ENCODE measurements at places on chromosomes 5 and 9.

DNA sequence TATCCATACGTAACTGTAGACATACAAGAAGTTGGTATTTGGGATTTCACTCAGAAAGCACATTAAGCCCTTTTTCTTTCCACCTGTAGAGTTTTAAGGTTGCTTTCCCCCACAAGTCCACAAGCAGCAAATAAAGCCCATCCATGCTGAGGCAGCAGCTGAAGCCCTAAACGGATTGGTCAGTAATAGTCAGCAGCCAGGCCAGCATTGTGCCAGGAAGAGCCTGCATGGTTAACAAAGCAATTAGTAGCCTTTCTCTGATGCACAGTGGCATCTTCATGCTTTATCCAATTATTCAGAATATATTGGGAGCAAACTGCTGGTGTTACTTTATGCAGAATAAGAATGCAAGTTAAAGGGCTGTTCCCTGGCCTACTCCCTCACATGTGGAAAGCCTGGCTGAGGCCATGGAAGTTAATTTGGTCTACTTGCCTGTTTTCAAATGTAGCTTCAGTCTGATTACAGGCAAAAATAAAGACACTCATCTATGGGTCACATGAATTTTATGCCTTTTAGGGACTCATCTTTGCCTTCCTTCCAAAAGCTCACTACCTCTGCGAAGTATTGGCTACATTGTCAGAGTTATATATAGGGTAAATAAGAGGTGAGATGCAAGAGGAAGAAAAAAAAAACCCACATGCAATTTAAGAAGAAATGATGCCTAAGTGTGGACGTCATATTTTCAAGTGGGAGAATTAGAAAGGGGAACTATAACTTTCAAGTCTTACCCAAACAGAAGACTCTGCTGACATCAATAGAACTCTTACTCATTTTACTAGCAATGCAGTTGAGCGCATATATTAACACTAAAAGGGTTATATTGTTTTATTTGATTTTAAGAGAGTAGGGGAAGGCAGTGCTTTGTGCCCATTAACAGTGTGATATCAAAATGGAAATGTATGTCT, 15.9 kb downstream of the EBF1 start:
- no peak for DNase-seq

DNA sequence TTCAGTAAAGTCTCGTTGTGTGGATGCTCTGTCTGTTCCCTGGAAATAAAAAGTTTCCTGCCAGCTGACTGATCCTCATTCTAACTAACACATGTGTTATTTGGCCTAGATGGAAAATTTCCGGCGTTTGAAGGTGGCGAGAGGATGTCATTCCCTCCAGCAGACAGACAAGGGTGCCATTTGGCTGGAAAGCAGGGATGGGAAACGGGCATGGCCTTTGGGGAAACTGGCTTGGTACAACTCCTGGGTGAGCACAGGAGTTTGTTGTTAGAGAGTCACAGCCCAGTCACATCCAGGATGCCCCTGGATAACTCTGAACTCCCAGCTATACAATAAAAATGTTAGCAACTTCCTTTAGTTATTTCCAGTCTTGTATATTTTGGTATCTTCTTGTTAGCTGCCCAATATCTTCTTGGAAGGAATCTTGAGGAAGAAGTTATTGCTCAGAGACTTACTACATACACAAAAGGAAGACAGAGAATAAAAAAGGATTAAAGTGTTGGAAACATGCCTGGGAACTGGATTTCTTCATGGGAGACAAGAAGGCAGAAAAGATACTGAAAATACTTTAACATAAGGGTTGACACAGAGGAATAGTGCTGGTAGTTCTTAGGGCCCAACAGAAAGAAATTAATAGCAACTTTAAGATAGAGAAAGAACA, 41.9 kb downstream of the TEK start:
- DNase-seq: no peak

- DNase-seq: no peak
Observed at GRCh38 chr5:169768416-169768815, 131.3 kb downstream of the DOCK2 start.

- DNase-seq: no peak
Observed at GRCh38 chr5:5271786-5272321, 131.7 kb downstream of the ADAMTS16 start.

GRCh38 chr9:114155995-114156656, 789 bp downstream of the COL27A1 start:
- DNase-seq: no peak

DNA sequence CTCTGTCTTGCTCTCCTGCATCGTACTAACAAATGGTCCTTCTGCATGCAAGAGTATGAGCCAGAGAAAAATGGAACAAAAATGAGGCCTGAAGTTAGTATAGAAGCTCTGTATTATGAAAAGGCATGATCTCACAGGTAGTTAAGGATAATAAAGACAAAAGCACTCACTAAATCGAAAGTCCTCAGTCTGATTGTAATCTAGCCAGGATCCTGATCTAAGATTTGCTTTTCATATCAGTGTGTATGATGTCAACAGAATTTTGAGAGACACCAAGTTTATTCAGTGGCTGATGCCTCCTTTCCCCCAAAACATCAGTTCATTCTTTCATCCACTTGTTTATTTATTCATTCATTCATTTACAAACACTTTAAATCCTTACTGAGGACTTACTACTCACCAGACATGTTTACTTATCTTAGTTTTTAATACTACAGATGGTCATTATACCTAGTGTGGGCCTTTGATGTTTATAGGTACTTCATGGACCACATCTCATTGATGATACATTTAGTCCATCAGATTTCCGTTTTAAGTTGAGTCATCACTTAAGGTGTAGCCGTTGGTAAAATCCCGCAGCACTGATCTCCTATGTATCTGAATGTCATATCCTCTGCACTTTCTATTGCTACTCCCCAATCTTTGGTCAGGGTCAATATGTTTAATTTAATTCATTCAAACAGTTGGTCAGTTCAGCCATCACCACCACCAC, 105.2 kb upstream of the DHFR start:
- DNase-seq: no peak

DNA sequence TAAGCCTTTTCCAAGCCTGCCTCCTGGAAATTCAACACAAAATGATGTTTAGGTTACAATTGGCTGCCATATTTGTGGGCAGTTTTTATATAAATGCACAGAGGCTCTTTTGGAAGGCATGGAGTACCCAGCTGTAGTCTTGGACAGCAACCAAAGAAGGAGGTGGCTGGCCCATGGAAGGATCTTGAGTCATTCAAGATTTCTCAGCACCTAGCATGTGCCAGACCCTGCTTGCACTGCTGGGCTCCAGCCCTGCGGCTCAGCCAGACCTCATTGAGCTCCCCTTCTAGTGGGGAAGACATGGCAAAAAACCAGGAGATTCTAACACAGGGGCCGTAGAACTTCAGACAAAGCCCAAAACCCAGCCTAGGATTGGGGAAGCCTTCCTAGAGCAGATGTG, 22.1 kb downstream of the JADE2 start:
- no peak for DNase-seq

DNA sequence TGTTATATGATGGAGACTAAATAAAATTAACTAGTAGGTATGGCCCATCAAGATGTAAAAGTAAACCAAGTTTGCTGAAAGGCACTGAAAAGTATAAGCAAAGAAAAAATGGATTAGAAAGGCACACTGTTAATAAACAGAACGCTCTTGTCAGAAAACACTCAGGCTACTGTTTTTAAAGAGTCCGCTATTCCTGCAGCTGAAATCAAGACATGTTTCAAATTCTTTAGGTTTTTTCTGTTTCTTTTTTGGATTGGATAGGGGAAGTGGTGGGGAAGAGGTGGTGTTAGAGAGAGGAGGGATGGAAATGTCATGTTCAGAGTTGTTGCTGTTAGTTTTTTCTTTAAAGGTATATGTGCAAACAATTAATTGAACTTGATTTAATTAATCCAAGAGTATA, 17.5 kb downstream of the OSTF1 start:
- no peak for DNase-seq

- no peak for DNase-seq
Observed at GRCh38 chr9:136604823-136605525, 57.7 kb upstream of the EGFL7 start.

DNA sequence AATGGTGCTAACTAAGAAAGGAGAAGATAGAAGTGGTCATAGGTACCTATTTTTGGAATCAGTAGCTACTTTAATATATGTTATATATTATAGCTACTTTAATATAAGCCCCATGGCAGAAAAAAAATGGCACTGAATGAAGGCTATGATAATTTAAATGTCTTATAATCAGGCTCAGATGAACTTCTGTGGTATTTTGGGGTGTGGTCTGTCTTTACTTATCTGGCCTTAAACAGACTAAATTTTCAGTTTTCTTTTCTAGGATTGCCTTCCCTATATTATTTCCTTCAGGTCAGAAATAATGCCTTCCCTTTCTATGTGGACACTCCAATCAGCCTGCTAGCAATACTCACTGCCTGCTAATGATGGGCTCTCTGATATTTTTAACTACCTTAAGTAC, 292.3 kb downstream of the SLF1 start:
- no peak for DNase-seq

GRCh38 chr5:175550055-175550805, 71.9 kb downstream of the SFXN1 start:
- DNase-seq: no peak

DNA sequence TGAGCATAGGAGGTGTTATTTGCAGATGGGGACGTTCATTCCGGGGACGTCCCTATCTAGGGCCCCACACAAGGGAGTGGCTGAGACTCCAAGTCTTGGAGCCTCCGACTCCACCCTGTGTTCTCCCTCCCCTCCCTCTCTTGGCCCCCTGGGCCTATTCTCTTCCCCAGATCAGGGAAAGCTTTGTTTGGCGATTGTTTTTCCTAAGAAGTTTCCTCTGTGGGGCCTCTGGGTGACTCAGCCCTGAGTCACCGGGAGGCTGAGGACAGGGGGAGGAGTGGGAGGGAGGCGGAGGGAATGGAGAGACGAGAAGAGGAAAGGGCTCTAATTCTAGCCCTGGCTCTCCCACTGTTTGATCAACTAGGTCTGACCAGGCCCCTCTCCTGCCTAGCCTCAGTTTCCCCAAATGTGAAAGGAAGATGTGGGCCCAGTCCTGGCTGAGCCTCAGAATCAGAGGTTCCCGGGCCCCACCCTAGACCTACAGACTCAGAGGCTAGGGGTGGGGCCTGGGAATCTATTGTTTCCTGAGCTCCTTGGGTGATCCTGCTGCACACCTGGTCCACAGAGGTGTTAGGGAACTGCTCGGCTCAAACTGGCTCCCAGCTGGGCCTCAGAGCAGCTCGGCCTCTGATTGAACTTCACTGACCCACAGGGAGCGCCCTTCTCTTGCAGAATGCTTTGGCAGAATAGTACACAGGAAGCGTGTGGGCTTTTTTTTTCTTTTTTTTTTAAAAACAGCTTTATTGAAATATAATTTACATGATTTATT, 19.2 kb downstream of the GSN start:
- no peak for DNase-seq

- no peak for DNase-seq
Observed at GRCh38 chr5:134430001-134430569, 18.4 kb upstream of the CDKN2AIPNL start.

GRCh38 chr5:57231607-57232006, 57.7 kb downstream of the GPBP1 start:
- DNase-seq: no peak

GRCh38 chr5:14413331-14413750, 168.3 kb upstream of the OTULINL start:
- DNase-seq: no peak

DNA sequence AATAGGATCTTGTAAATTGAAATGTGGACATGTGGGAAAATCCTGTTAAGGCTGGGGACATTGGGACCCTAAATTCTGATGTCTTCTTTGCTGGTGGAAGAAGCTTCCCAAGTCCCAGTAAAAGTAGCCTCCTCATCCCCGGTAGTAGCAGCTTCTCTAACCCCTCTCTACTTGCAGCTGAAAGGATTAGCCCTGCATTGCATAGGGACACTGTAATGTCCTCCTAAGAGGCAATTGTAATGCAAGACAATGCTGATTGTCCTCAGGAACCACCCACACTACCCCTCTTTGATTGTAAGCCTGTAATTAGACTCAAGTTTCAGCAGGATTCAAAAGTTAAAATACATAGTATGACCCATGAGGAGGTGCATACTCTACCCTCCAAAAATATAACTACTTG, 1938.4 kb upstream of the C9orf72 start:
- no peak for DNase-seq

GRCh38 chr5:82858151-82859025, 218.8 kb downstream of the TMEM167A start:
- DNase-seq: no peak

GRCh38 chr9:97598461-97599288, 34.5 kb downstream of the TSTD2 start:
- peak; percentile 55 for DNase-seq

DNA sequence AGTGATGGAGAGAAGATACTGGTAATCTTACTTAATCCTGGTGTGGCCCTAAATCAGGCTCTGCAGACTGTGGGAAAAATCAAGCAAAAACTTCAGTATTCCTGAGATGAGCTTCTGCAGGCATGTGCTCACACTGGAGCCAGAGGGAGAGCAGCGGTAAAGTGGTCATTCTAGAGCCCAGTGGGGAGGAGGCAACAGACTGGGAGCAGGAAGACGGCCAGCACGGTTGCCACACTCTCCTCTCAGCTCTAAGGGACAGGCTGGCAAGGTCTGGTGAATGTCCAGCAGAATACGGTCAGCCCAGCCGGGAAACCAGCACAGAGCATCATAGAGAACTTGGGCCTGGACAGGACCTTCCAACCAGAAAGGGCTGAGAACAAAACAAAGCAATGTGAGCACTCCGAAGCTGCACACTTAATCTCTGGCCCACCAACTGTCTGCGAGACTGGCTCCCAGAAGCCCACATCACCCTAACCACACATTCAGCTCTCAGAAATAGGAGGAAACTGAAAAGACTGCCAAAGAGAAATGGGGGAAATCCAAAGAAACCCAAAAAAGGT, 30.3 kb downstream of the MED27 start:
- DNase-seq: no peak

GRCh38 chr9:77981332-77981731, 50.3 kb downstream of the GNAQ start:
- no peak for DNase-seq

DNA sequence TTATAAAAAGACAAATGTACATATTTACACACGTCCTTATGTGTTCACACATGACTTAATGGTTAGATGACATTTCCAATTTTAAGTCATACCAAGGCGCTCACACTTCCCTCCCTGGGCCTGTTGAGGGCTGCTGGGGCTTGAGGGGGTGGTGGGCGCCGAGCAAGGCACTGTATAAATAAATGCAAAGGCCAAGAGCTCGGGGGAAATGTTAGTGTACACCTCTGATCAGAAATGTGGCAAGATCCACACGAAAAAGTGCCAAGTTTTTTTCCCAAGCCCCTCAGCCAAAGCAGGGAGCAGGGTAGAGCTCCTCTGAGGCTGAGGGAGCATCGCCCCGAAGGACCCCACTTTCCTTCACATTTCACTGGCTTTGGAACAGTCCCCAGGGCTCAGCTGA, 7.5 kb downstream of the IRF1 start:
- no peak for DNase-seq

Measured in NCI-H1694 (cell line).